GM12865 (cell line): ENCODE measurements at places on chromosomes 13 and 19.

DNA sequence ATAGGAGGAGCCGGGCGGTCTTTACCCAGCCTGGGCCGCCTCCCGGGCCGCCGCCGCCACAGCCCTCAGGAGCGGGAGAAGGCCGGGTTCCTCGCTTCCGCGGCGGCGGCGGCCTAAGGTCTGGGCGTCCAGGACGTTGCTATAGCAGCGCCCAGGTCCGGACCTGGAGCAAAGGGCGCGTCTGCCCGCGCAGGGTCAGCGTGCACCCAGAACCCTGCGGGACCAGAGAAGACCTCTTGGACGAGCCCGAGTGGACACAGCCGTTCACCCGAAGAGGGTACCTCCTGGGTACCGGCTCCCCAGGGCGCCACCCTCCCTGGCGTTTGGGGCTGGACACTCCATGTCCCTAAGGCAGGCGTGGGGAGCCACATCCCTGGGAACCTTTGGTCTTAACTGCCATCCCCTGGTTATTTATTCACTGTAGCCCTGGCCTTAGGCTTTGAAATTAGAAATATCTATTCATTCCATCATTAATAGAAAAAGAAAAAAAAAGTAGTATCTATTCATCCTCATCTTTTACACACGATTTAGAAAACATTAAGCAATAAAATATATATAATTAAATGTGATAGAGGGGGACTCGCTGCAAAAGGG lies 2.4 kb downstream of the DZIP1 start:
- peak; percentile 16 for DNase-seq

- DNase-seq = no peak
These were observed 705.7 kb downstream of the SLITRK5 start for GRCh38 chr13:88376760-88377388.

DNA sequence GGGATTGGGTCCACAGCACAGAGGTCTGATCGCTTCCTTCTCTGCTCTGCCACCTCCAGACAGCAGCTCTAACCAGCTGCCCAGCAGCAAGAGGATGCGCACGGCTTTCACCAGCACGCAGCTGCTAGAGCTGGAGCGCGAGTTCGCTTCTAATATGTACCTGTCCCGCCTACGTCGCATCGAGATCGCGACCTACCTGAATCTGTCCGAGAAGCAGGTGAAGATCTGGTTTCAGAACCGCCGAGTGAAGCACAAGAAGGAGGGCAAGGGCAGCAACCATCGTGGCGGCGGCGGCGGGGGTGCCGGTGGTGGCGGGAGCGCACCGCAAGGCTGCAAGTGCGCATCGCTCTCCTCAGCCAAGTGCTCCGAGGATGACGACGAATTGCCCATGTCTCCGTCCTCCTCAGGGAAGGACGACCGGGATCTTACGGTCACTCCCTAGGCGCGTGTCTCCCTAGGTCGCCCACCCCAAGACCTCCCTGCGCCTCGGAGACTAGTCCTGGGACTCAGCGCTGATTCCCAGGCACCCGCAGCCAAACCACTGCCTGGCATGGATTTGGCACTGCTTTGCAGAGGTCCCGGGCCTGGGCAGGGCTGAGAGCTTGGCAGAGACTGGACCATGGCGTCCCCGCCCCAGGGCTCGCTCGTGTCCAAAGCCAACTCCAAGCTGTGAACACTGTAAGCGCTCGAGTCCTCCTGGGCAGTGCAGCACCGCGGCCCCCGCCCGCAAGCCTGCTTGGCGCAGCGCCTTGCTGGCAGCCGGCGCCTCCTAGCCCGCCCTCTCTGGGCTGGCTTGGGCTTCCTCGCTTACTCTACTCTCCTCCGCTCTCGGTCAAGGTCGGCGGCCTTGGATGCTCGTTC lies 1.5 kb downstream of the GSX1 start:
- DNase-seq = no peak

GRCh38 chr13:28535734-28536133 lies 40.8 kb upstream of the FLT1 start:
- DNase-seq = no peak

- no peak for DNase-seq
These were observed 1.9 kb downstream of the EFNA2 start for GRCh38 chr19:1287354-1288225.

DNA sequence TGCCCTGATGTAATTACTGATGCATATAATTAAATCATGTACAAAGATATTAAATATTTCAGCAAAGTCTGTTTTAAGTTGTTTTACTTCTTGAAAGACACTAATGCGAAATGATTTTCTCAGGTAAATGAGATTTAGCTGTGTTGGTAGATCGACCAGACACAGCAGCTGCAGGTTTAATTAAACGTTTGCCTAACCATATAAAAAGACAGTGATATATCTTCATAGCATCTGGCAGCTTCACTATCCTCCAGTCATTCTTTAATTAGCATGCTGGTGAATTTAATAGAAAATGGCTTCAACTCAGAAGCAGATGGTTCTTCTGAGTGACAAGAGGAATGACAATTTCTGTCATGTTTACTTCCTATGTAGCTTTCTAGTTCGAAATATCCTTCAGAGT lies 69.3 kb downstream of the NHLRC3 start:
- DNase-seq = no peak

DNA sequence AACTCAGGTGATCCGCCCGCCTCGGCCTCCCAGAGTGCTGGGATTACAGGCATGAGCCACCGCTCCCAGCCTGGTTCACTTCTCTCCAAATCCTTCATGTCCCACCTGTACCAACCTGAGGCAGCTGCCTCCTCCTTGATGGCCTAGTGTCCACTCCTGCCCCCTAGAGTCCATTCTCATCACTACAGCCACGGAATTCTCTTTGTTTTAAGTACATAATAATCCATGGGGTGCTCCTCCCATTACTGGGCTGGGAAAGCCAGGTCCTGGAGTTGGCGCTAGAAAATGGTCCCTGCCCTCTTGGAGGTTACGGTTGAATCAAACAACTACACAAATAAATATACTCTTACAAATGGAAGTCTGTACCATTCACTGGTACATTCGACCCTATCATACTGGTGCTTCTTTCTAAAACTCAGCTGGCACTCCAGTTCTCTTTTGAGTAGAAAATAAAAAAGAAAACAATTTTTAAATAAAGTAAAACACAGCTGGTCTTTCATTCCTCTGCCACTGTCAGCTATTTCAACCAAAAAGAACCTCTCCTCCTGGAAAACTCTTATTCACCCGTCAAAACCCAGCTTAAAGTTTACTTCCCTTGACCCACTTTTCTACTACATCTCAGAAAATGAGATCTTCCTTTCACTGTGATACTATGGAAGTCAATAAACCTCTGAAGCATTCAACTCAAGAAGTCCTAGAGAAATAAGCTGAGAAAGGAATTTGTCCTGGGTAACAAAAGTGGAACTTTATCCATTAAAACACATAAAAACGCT lies 22.4 kb upstream of the ARHGEF18 start:
- peak; percentile 69 for DNase-seq

- peak; percentile 87 for DNase-seq
These were observed 729 bp upstream of the ARID3A start for GRCh38 chr19:925087-925525.

- no peak for DNase-seq
These were observed 992.2 kb upstream of the MIR17HG start for GRCh38 chr13:90355162-90355751.

GRCh38 chr13:30133996-30134395 lies 173.4 kb downstream of the KATNAL1 start:
- no peak for DNase-seq

DNA sequence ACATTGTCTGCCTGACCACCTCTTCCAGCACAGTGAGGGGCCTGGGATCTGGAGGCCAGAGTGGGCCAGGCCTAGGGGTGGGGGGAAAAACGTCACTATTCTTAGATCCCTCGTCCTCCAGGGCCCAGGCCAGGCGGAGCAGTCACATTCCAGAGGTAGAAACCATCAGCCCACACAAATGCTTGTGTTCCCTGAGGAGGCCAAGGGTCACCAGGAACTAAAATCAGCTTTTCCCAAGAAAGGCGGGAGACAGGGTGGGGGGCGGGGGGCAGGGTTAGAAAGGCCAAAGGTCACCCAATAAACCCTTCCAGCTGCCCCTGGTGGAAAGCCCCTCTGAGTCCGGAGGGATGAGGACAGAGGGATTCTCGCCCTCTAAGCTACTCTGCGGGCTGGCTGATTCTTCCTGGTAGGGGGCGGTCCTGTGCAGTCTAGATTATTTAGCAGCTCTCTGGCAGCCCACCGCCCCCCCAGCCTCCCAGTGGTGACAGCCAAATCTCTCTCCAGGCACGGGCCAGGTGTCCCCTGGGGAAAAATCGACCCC lies 23.5 kb upstream of the CCL25 start:
- no peak for DNase-seq

DNA sequence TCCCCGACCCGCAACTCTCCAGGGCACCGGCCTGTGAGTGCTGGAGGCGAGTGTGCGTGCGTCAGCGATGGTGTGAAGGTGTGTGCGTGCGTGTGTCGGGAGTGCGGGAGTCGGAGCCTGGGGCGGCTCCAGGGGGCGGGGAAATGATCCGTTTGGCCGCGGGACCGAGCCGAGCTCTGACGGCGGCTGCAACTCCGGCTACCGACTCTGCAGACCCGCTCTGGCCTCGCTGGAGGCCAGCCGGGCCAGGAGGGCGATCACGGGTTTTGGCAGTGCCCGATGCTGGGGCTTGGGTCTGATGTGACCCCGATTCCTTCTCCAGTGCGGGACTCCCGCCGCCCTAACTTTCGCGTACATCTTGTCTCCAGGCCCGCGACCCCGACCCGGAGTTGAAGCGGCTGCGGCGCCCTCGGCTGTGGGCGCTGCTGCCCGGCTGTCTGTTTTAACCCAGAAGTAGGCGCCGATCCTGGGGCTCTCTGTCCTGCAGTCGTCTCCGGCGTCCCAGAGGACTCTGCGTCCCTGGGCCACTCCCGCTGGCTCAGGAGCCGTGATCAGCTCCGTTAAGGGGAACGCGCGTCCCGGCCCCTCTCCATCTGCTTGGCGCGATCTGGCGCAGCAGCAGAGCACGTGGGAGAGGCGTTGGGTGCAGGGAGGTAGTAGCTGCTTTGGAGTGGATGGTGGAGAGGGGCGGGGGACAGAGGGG lies 1.2 kb downstream of the CHST8 start:
- DNase-seq = no peak

GRCh38 chr13:59178344-59178743 lies 985.4 kb downstream of the DIAPH3 start:
- no peak for DNase-seq
